ENCODE measurements at places on chromosomes 7 and 10. TPM values are rescaled to one million over a fixed set of nuclear protein-coding genes. Genes with fewer than 3 reads are reported as not detected.

DNA sequence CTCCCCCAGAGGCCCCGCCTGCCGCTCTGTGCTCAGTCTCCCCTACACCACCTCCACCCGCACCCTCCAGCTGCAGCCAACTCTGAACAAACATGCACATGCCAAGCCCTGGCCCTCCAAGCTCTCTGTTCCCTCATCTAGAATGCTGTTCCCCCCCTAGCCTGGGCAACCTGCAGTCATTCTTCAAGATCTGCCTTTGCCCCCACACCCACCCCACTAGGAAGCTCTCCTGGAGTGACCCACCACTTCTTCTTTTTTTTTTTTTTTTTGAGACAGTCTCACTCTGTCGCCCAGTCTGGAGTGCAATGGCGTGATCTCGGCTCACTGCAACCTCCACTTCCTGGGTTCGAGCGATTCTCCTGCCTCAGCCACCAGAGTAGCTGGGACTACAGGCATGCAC is 13.7 kb downstream of the MYL10 start:
- no peaks in the 10 kb centered on the region for H3K27me3 ChIP-seq
- H3K4me1 ChIP-seq, result no peaks in the 10 kb centered on the region
- no peak for DNase-seq
- no peaks in the 10 kb centered on the region for H3K36me3 ChIP-seq
- no peak overlapping the region for H3K27ac ChIP-seq

DNA sequence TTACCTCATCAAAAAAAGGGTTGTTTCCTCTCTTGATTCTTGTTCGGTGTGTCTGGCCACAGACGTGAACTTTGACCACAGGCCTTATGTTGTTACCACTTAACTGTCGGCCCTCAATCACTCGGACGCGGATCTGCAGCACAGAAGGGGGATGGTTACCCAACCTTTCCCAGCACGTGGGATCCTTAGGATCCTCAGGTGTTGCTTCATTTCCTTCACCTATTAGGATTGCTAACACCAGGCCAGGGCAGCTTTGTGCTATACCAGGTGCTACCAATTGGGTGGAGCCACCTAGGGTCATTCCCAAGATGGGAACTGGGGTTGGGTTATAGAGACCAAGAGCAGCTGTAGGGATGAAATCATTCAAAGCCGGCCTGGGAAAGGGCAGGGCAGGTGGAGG is 73.4 kb downstream of the MYOF start:
- no peak overlapping the region for H3K27ac ChIP-seq
- no peaks in the 10 kb centered on the region for H3K36me3 ChIP-seq
- H3K4me3 ChIP-seq, result no peak overlapping the region
- DNase-seq, result no peak

Gene VWA2
- 5.0 TPM for total RNA-seq

Gene SLC29A4
- 12.4 TPM for total RNA-seq

Gene WNT8B
- total RNA-seq, result not detected

- H3K4me3 ChIP-seq, result peak overlapping the region; percentile 53
- peaks cover 24% of the 10 kb centered on the region for H3K4me1 ChIP-seq
- H3K27ac ChIP-seq, result peak overlapping the region; percentile 59
- no peaks in the 10 kb centered on the region for H3K36me3 ChIP-seq
- no peak for DNase-seq
- no peaks in the 10 kb centered on the region for H3K27me3 ChIP-seq
These were observed 658 bp upstream of the SGCE start for GRCh38 chr7:94656658-94656924.

Gene TMEM139
- total RNA-seq, result 162 TPM
